ENCODE measurements at places on chromosomes 6 and 20.

- DNase-seq: no peak
Measured at GRCh38 chr6:18976091-18976490, 588.9 kb downstream of the RNF144B start.

DNA sequence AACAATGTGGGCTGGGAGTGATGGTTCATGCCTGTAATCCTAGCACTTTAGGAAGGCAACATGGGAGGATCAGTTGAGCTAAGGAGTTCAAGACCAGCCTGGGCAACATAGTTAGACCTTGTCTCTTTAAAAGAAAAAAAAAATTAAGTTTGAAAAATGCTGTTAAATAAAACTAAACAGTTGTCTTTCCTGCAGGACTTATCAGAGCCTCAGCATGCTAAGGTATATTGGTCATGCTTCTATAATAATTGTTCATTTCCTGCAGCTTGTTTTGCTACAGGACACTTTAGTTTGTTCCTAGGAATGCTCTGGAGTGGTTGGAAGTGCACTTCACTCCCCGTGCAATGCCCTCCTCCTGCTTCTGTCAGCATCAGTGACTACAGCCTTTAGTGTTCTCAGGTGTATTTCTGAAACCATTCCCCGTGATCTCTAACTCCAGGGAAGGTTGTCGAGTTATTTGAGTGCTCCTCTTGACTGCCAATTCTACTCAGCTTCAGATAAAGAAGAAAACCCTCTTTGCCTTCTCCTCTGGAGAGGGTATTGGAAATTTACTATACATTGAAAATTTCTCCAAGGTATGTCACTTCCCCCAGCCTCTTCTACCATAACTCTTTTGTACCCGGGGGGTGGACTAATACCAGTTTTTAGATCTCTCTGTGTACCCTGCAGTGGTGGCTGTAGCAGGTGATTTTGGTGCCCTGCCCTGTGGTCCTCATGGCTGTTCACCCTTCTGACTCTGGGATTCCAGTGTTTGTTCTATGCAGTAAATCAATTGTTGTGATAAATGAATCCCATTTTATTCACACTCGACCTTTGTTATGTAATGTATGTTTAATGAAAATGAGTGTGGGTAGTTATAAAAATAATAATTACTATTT is 33.8 kb downstream of the NHLRC1 start:
- no peak for DNase-seq

GRCh38 chr6:149593408-149593807 is 27.2 kb downstream of the GINM1 start:
- no peak for DNase-seq

DNA sequence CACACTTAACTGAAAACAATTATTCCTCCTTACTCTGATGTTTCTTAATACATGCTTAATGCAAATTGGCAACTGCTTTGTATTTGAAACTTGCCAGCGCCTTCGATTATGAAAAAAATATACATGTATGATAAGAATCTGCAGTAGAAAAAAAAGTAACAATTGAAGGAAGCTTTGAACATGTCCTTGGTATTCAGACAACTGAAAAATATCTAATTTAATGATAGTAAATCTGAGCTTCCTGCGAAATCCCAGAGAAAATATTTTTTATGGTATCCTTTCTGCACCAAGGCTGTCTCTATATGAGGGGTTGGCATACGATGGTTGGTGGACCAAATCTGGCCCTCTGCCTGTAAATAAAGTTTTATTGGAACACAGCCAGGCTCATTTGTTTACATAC is 186.2 kb downstream of the HDGFL1 start:
- no peak for DNase-seq

DNA sequence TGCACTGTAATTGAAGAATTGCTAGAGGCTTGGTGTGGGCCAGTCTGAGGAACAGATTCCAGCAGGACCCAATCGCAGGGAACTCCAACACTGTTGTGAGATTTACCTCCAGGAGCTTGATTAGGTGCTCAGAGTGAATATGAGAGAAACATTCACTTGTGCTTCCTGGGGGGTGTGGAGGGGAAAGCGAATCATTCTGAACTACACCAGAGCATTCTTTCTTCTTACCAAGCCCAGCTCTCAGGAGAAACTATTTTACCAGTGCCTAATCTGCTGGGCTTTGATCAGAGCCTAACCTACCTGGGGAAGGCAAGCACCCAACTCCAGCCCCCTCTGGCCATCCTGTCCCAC is 7.4 kb upstream of the SIRPB1 start:
- DNase-seq: no peak

- no peak for DNase-seq
Measured at GRCh38 chr6:78513856-78514255, 353.5 kb upstream of the IRAK1BP1 start.

GRCh38 chr6:23647045-23647444 is 479.0 kb upstream of the NRSN1 start:
- no peak for DNase-seq

DNA sequence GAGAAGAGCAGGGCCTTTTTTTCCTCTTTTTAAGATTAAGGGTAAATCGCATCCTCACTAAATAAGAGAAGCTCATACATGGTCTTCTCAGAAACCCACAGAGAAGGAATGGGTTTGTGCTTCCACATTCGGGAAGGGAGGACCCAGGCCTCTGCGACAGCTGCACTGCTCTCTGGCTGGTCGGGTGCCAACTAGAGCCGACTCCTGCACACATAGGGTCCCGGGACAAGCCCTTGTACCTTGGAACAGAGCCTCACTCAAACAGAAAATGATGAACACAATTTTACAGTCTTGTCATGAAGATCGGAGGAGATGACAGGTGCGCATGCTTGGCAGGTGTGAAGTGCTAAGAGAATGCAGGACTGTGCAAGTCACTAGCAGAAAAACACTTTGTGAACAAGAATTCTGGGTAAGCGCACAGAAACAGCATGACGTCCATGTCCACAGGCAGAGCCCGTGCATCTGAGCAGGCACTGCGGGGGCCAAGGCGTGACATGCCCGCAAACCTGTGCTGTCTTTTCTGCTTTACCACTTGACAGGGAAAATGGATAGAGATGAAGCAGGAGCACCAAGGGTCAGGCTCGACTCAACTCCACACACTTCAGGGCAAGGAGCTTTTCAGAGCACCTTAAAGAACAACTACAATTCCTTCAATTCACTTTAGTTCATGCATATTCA is 101.0 kb upstream of the MPC1 start:
- no peak for DNase-seq

DNA sequence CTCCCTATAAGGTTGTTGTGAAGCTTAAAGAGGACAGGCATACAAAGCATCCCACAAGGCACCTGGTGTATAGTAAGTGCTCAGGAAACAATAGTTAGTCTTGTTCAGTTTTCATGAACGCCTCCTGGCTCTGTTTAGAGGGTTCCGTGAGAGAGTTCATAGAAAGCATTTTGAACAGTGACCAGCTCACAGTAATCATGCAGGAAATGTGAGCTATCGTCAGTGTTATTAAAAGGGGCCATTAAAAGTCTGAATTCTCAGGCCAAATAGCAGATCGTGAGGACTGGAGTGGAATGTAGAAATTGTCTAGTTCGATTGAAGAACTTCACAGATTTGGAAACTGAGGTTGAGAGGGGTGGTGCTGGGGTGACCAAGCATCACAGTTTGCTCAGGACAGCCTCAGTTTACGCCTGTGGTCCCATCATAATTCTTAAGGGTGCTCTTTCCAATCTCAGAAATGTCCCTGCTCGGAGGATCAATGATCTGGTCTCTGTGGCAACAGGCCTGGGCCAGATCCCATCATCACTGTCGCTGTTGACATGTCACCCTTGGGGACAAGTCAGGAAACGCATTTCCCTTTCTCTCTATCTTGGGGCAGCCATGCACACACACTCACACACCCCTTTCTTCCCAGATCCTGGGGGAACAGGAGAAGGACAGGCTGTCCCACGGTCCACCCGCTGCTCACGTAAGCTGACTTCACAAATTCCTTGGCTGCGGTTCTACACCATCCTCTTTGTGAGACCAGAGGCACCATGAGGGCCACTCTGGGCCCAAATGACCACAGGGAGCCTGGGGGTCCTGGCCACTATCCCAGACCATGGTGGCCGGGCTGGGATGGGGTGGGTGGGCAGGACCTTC is 7.2 kb downstream of the TGM2 start:
- no peak for DNase-seq

DNA sequence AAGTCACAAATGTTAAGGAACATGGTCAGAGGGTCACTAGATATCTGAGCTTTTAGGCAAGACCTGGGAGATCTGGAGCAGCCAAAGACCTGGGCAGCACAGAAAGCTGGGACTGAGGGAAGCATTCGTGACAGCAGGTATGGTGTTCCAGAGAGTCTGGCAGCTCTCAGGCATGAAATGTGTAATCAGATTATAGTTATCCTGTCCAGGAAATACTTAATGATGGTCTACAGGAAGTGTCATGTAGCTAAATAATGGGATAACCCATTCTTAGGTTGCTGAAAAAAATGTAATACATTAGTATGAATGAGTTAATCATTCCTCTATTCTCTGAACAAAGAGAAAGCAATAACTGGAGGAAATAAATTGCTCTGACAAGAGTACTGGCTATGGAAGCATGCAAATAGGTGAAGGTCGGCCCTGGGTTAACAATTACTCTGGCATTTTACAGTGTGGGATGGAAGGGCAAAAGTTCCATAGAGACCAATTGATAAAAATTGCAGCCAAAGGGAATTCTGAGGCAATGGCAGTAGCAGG is 740.5 kb downstream of the CBLN4 start:
- no peak for DNase-seq

DNA sequence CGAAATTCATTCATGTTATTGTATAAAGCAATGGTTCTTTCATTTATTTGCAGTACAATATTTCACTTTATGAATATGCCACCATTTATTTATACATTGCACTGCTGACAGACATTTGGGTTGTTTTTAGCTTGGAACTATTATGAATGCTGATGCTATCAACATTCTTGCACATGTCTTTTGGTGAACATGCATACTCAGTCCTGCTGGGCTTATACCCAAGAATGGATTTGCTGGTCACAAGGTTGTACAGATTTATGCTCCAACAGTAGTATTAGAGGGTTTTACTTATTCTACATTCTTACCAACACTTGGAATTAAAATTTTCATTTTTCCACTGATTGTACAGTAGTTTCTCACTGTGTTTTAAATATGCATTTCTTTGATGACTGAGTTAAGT is 126.2 kb downstream of the PTPRK start:
- DNase-seq: no peak

DNA sequence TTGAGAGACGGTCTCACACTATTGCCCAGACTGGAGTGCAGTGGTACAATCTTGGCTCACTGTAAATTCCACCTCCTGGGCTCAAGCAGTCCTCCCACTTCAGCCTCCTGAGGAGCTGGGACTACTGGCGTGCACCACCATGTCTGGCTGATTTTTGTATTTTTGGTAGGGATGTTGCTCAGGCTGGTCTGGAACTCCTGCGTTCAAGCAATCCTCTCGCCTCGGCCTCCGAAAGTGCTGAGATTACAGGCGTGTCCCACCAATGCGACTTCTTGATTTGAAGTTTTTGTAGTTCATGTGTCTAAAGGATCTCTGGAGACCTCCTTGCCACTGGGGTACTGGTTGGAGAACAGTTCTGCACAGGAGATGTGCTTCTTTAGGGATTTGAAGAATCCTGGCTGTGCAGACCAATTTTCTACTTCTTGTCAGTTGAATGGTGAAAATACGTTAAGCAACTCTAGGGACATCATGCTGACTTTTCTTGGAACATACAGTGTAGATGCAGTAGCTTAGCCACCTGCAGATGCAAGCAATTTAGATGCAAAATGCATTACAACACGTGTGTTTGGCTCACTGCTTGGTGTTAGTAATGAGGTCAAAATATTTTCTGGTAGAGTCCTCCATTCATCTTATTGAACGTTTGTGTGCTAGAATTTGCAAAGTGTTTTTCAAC is 28.2 kb downstream of the SYTL3 start:
- DNase-seq: no peak

DNA sequence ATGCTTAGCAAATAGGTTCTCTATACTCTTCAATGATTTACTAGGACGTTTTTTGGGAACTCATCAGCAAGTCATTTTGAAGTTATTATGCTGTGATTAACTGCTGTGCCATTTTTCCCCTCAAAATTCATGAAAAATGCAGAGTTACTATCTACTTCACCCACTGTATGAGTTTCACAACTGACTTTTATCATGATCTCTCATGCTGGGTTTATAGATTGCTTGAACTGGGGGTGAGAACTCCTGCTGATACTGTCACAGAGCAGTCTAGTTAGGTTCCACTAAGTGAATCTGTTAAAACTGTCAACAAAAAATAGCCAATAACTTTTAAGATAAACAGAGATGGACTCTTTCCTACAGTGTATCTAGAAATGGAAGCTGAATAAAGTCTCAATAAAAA is 136.7 kb downstream of the EYS start:
- no peak for DNase-seq

DNA sequence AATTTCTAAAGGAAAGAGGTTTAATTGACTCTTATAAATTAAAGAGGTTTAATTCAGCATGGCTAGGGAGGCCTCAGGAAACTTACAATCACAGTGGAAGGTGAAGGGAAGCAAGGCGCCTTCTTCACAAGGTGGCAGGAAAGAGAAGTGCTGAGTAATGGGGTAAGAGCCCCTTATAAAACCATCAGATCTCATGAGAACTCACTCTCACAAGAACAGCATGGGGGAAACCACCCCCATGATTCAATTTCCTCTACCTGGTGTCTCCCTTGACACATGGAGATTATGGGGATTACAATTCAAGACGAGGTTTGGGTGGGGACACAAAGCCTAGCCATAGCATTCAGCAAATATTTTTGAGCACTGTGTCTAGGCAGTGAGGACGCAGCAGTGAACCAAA is 3.9 kb upstream of the IPCEF1 start:
- no peak for DNase-seq

DNA sequence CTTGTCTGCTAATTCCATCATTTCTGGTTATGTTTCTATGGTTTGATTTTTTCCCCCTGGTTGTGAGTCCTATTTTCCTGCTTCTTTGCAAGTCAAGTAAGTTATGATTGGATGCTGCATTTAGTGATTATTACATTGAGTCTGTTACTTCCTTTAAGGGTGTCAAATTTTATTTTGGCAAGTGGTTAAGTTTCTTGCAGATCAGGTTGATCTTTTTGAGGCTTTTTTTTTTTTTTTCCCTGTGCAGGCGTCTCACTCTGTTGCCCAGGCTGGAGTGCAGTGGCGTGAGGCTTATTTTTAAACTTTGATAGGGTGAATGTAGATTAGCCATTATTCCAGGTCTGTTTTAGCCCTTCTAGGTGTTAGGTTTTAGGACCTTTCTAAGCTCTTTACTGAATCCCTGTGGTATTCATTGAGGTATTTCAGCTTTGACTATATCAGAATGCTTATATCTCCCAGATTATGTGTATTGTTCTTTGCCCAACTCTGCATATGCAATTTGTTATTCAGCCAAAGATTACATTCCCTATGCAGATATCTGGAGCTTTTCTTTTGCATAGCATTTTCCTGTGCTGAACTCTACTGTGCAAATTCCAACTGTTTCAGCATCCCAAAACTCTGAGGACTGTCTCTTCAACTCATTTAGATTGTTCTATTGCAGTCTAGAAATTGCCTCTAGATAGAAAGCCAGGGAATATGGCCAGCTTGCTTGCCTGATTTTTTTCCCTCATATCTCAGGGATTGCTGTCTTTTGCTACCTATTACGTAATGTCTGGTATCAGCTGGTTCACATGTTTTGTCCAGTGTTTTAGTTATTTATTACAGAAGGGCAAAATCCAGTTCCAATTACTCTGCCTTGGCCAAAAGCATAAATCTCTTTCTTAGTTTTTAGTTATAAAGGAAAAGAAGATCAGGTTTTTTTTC is 113.3 kb downstream of the AFG1L start:
- no peak for DNase-seq

Data from T-cell (primary cell).